Stimulated activated naive CD4-positive, alpha-beta T cell treated with Interleukin-2 at 50 U/mL for 16 hours (primary cell): ENCODE measurements at places on chromosomes 16 and 17.

GRCh38 chr16:4728676-4729075 is 5.4 kb downstream of the ANKS3 start:
- DNase-seq = no peak

DNA sequence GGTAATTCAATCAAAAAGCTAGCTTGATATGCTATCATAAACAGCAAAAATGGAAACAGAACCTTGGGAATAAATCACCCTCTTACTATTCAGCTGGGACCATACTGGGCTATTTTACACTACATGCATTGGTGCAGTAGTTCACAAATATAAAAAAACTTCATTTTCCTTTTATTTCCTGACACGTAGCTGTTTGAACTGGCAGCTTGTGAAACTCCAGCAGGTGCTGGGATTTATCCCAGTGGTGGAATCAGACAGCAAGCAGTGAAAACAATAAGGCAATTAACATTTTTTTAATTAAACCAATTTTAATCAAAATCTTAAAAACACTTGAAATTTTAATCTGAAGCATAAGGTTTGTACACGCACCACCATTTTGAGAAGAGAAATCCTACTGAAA is 240.4 kb upstream of the IRX5 start:
- DNase-seq = no peak

- no peak for DNase-seq
Measured at GRCh38 chr16:29698484-29699323, 19.7 kb downstream of the QPRT start.

DNA sequence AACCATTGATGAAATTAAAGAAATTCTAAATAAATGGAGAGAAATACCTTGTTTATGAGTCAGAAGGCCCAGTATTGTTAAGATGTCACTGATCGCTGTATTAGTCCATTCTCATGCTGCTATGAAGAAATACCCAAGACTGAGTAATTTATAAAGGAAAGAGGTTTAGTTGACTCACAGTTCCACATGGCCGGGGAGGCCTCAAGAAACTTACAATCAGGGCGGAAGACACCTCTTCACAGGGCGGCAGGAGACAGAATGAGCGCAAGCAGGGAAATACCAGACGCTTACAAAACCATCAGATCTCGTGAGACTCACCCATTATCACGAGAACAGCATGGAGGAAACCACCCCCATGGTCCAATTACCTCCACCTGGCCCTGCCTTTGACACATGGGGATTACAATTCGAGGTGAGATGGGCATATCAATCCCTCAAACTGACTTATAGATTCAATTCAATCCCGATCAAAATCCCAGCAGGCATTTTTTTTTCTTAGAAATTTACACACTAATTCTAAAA is 157.2 kb downstream of the ENGASE start:
- no peak for DNase-seq

- DNase-seq = no peak
Measured at GRCh38 chr17:6780001-6780400, 4.0 kb downstream of the FBXO39 start.

DNA sequence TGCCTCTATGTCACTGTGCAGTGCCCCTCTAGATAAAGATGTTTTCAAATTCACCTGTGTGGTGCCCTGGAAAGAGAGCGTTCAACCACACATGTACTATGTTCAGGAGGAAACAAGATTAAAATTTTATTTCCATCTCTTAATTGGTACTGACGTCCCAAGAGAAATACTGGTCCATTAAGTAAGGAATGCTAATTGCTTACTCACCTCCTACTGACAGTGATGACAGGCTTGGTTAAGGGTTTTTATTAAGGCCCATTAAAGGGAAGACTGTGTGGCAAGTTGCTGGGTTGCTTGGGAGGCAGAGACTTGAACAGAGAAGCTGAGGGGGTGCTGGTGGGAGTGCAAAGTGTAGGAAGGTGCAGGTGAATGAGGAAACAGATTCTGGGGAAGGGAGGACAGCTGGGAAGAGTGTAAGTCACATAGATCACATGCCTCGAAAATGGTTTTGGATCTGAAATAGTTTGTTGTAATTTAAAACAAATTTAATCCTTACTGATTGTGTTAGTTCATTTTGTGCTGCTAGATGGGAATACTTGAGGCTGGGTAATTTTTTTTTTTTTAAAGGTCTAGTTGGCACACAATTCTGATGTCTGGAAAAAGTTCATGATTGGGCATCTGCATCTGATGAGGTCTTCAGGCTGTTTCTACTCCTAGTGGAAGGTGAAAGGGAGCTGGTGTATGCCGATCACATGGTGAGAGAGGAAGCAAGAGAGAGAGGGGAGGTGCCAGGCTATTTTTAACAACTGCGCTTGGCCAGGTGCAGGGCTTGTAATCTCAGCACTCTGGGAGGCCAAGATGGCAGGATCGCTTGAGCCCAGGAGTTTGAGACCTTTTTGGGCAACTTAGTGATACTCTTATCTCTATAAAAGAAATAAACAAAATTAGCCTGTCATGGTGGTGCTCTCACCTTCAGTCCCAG is 140.5 kb downstream of the CACNG3 start:
- DNase-seq = no peak

DNA sequence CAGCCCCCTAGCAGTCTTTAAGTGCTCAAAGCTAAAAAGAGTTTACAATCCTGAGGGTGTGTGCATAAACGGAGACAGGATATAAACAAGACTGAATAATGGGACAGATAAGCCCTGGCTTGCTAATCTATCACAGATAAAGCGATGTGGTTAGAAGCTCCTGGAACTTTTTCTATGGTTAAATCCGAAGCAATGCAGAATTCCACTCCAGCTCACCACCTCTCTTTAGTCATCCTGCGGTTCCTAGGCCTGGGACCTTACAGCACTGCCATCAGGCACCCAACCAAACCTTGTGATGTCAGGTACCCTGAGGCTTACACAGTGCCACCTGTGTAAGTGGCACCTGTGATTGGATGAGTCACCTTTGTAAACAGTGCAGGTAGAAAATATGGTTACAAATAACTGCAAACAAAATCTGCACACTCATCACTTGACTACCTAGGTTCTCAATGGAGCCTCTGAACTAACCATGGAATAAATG is 31.5 kb upstream of the B4GALNT2 start:
- no peak for DNase-seq
